ENCODE measurements at places on chromosomes 2 and 18.

- no peak for DNase-seq
Measured at GRCh38 chr2:197500503-197501131, 438 bp downstream of the HSPE1 start.

GRCh38 chr2:143584936-143585335 is 455.7 kb downstream of the ARHGAP15 start:
- no peak for DNase-seq

- DNase-seq: no peak
Measured at GRCh38 chr2:36963106-36963505, 3.2 kb downstream of the STRN start.

DNA sequence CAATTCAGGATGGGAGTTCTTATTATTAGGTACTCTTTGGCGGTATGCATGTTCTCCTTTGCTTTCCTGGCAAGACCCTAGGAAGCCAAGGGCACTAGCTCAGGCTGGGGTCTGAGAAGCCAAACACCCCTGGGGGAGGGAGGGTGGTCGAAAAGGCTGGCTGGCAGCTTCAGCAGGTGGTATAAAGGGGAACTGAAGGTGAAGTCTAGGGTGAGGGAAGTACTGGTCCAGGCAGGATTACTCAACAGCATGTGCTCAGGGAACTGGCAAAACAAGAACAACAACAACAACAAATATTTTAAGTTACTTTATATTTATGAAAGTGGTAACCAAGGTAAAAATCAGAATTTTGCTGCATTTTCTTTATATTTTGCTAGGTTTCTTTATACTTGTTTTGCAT is 40.7 kb upstream of the PCBP1 start:
- no peak for DNase-seq

DNA sequence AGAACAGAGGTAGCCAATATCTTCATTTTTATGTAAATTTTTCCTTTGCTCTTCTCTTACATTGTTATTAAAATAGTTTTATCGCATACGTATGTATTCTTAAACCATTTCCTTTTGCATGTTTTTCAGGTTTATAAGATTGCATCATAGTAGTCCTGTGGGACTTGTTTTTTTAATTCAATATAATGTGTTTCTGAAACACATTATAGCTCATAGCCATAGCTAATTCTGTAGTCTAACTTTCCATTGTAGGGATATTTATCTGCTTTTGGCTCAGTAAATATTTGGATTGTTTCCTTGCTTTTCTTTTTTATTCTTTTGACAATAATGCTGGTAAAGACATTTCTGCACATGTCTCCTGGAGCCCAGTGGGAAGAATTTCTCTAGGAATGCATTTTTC is 484.3 kb downstream of the PTPRM start:
- no peak for DNase-seq

DNA sequence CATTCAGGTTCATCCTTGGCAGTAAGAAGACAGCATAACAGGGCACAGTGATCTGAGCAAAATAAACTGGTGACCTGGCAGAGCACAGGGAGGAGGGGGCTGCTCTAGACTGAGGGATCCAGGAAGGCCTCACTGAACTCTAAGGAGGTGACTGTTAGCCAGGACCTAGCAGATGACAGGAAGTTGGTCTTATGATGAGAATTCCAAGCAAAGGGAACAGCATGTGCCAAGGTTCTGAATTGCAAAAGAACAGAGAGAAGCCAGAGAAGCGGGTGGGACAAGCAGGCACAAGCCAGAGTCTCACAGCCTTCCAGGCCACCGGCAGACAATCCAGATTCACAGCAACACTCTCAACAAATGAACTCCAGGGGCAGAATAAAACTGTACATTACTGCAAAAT is 152.7 kb upstream of the PTPRM start:
- no peak for DNase-seq

GRCh38 chr2:5849562-5849961 is 157.4 kb downstream of the SOX11 start:
- no peak for DNase-seq

GRCh38 chr2:67871686-67872412 is 191.0 kb downstream of the C1D start:
- peak; percentile 40 for DNase-seq

DNA sequence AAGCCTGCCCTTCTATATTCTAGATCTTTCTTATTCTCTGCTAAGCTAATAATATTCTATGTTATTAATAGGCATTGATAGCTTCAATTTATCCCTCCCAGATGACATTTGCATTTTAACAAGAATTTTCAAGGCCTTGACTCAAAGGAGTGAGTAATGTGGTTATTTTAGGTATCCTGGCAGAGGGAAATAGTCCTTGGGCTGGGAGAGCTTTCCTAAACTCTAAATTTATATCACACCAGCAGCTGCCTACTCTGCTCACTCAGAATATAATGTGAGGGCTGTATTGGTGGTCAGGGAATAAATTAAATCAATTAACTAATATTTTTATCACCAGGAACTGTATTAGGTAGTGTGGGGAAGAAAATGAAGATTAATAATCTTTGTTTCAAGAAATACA is 74.8 kb upstream of the ADAM23 start:
- DNase-seq: no peak

DNA sequence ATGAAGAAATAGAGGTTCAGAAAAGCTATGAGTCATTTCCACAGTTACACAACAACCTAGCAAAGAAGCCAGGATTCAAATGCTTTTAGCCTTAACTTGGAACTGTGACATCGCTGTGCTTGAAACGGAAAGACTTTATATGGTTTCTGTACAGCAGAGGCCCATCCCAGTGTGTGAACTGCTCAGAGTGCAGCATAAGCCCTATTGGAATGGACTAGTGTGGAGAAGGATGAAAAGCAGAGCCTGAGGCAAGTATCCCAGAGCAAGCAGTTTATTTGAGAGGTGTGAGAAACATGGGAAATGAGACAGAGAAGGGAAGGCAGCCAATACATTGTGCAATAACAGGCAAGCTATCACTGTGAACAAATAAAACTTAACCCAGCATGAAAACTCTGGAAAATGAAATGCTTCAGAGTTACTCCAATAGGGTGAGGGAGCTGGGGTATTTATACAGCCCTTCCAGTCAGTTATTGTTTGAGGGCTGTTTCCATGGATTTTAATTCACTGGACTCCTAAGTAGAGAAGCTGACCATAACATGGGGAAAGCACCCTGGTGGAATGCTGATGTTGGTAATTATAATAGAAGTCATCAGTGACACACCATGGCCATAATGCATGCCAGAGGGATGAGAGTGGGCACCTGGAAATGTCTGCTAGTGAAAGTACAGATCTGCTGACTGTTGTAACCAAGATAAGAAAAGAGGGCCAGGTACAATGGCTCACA is 254.0 kb upstream of the POU3F3 start:
- no peak for DNase-seq

- no peak for DNase-seq
Measured at GRCh38 chr2:133363884-133364283, 204.4 kb downstream of the NCKAP5 start.

DNA sequence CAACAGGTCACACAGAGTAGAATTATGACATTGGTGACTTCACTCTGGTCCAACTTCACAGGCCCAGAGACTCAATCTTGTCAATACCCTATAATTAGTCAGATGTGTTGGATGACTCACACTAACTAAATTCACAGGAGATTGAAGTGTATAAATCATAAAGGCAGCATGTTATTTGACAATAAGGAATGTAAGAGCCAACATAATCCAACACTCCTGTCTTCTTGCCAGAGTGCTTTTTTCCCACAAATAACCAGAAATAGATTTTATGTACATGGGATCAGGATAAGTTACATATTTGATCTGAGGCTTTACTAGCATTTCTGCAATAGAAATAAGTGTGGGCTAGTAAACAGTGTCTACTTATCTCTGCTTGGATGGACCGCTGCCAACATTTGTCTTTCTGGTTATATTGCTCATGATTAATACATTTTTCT is 42.2 kb upstream of the ZSWIM2 start:
- DNase-seq: no peak

- DNase-seq: no peak
Measured at GRCh38 chr18:47287911-47288585, 36.6 kb upstream of the SKOR2 start.

GRCh38 chr18:10134204-10134603 is 220.4 kb downstream of the VAPA start:
- DNase-seq: no peak

DNA sequence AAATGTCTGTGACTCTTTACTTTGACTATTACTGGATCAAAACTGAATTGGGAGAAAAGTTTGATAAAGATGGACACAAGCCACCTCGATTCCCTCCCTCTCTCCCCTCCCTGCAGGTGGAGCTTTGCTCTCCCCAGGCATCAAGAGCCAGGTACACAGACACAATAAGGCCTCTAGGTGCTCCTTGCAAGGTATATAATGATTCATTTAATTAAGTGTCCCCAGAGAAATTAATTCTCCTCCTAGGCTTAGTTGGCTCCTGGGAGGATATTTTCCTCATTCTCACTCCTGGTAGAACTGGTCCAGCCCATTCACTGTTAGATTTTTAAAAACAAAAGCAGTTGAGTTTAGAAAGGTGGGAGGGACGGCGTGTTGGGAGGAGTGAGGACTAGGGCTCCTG is 352.4 kb upstream of the SMIM21 start:
- DNase-seq: no peak

GRCh38 chr2:152347076-152347475 is 12.1 kb downstream of the FMNL2 start:
- DNase-seq: peak; percentile 37

DNA sequence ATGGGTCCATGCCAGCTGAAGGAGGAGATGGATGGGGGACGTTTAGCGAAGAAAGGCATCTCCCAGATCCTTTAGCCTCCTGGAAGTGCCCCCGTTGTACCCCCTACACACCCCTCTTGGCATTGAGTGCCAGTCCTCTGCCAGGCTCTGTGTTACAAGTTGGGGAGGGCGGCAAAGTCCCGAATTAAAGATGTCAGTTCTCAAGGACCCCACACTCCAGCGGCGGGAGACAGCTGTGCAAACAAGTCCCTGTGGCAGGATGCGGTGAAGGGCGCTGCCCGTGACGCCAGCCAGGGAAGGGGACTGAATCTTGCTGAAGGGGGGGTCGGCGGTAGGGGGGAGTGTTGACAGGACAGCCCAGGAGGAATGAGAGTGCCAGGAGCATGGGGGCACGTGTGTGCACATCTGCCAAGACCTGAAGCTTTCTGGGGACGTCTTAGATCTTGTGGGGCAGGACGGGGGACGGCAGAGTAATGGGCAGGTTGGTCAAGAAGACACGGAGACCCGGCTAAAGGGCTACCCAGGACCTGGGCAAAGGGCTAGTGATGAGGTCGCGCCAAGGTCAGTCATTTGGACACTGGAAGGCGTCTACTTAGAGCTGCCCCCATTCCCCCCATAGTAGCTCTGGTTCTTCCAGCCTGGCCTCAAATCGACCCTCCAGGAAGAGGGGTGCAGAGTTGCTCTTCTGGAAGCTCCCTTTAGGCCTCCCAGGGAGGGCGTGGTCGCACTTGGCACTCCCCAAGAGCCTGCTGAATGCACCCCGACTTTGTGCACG is 2.8 kb upstream of the CTDSP1 start:
- peak; percentile 81 for DNase-seq

GRCh38 chr2:23489471-23490322 is 104.7 kb downstream of the KLHL29 start:
- no peak for DNase-seq

- no peak for DNase-seq
Measured at GRCh38 chr2:215403441-215404347, 32.2 kb downstream of the FN1 start.

DNA sequence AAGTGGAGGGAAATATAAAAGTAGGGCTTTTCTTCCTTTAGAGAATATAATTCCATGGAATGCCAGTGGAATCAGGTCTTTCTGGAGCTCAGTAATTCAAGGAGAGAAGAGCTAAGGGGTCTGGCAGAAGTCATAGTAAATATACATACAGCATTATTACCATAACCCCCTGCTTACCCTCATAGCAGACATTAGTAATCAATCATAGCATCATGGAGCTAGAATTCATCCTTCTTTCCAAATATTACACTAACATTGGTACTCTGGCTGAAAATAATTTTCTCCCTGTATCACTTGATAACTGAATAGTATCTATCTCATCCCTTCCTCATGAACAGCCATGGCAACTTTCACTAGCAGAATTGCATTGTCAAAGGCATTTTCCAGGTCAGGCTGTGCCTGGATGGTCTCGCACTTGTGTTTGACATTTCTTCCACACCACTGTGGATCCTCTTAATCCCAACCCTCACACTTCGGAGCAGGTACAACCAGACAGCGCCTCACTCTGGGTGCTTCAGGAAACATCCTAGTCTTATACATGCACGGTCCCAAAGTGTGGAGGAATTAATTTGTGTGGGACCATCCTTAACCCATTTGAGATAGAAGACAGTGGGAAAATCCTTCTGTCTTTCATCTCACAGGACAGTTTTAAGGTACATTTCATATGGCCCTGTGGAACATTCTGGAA is 84.2 kb upstream of the SEC11C start:
- no peak for DNase-seq

DNA sequence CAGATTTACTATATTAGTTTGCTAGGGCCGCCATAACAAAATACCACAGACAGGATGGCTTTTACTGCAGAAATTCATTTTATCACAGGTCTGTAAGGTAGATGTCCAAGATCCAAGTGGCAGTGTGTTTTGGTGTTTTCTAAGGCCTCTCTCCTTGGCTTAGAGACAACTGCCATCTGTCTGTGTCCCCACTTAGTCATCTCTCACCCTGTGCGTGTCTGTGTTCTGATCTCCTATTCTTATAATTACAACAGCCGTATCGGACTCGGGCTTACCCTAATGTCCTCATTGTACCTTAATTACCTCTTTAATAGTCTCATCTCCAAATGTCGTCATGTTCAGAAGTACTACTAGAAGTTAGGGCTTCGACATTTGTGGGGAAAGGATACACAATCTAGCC is 362.3 kb upstream of the CDH19 start:
- no peak for DNase-seq

GRCh38 chr2:66508484-66509071 is 73.7 kb downstream of the MEIS1 start:
- no peak for DNase-seq

DNA sequence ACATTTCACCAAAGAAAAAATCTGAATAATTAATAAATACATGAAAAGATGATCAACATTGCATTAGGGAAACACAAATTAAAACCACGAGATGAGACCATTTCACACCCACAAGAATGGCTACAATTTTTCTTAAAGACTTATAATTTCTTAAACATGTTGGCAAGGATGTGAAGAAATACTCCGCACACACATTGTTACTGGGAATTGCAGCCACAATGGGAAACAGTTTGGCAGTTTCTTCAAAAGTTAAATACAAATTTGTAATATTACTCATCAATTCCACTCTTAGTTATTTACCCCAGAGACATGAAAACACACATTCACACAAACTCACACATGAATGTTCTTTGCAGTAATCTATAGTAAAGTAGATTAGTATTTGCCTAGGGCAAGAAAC is 363.3 kb upstream of the SMIM21 start:
- no peak for DNase-seq

- DNase-seq: no peak
Measured at GRCh38 chr2:15299904-15300520, 261.1 kb downstream of the NBAS start.

DNA sequence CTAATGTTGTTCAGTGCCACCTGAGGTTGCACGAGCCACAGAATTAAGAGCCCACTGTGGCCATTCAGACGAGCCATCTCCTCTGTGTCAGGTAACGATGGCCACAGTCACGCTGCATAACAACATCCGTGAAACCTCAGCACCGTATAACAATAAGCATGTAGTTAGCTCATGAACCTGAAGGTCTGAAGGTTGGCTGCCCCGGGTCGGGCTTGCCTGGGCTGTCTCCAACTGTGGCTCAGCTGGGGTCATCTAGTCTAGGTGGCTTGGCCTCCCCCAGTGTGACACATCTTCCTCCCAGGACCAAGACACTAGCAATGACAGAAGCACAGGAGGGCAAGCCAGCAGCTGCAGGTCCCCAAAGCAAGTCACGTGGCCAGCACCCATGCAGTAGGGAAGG is 258.0 kb downstream of the GLI2 start:
- no peak for DNase-seq

- DNase-seq: no peak
Measured at GRCh38 chr2:8298783-8299182, 383.1 kb upstream of the ID2 start.
